ENCODE measurements at places on chromosomes 4 and X. TPM values are rescaled to one million over a fixed set of nuclear protein-coding genes. Genes with fewer than 3 reads are reported as not detected.

The SSX2 gene
- not detected for total RNA-seq

The GATA1 gene
- total RNA-seq, result 0.31 TPM

The DRP2 gene
- 4.2 TPM for total RNA-seq

The ZCCHC13 gene
- not detected for total RNA-seq

The SLC7A11 gene
- 30.9 TPM for total RNA-seq

The DAPP1 gene
- 0.94 TPM for total RNA-seq

The IL15 gene
- 0.31 TPM for total RNA-seq

The RASSF6 gene
- 0.31 TPM for total RNA-seq

The IRS4 gene
- 1.4 TPM for total RNA-seq

The MAGEA3 gene
- not detected for total RNA-seq

The PPARGC1A gene
- total RNA-seq, result 5.5 TPM

DNA sequence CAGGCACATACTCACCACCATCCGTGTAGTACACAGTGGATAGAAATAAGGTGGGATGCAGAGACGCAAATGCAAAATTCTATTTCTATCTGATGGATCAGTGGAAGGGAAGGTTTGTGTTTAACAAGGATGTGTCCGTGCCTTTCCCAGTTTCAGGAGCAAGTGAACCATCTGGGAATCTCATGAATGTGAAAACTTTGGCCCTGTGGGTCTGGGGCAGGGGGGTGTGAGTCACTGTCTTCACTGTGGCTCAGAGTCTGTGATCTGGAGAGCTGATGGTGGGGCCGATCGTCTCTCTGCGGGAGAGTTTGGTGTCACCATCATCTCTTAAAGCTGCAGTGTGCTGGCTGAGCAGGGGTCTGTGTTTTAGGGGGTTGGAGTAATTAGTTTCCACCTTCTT, 179.3 kb upstream of the STS start:
- no peak for DNase-seq

DNA sequence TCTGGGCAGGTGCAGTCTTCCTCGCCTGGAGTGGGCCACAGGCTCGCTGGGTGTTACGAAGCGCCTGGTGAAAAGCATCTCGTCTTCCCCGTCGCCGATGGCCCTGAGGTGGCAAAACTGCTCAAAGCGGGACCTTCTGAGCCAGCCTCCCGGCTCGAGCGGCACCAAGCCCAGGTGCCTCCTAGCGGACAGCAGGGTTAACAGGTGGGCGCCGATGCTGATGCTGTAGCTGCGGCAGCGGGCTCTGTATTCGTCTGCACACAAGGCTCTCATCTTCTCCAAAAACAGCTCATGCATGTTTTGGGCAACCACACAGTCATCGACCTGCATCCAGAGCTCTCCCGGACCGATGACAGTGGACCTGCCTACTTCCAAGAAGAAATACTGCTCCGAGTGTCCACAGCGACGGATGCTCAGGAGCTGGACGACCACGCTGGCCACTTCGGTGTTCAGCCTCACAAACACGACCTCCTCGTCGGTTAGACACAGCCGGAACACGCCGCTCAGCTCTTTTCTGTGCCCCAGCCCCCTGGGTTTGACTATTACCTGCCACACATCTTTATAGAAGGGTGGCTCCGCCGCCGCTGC, 1.2 kb downstream of the IRS4 start:
- no peak for DNase-seq

DNA sequence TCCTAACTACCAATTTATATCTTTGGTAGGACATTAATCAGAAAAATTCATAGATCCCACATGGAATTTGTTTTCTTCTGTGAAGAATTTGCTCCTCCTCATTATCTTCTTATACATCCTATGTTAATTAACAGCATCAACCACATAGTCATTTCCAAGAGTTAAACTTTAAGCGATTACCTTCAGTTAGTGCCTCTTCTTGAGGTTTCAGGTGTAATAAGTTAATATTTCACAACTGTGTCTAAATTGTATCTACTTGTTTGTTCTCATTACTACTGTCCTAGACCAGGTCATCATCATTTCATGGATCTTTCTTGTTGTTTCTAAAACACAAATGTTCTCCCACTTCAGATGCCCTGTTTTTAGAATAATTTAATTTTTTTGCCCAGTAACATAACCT, 457.9 kb downstream of the FAT4 start:
- DNase-seq, result no peak

DNA sequence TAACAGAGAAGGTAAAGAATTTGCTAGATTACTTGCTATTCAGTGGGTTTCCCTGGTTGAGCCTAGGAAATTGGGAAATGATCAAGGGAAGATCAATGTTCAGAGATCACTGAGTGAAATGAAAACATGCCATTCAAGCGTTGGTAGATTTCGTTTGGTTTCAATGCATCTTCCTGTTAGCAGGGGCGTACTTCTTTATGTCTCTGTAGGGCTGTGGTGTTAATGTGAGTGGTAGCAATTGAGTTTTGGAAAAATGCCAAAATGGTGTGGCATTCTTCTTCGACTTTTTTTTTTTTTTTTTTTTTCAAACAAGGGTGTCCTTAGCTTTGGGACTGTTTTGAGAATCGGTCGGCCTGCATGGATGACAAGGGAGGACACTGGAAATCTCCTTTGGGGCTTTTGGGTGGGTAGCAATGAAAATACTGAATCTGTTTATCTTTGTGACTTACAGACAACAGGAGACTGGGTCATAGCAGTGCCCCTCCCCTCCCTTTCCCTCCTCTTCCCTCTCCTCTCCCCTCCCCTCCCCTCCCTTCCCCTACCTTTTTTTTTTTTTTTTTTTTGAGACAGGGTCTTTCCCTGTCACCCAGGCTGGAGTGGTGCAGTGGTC, 50.4 kb downstream of the SPRY1 start:
- no peak for DNase-seq

GRCh38 chr4:168751263-168752225, 254.7 kb downstream of the PALLD start:
- DNase-seq, result no peak

DNA sequence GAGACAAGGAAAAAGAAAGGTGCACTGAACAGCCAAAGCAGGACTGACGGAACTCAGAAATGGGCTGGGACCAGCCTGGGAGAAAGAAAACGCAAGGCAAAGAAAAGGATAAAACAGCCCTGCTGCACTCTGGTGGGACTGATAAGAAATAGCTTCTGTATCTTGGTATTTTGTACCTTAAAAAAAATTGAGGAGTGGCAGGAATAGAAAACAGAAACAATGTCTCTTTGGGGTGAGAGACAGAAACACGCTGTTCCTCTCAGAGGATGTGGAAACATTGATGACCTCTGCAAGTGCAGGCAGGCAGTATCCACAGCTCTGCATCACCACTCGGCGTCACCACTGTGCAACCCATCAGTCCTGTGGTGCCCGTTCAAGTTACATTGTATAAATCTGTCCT, 152.5 kb upstream of the SPRY1 start:
- no peak for DNase-seq

DNA sequence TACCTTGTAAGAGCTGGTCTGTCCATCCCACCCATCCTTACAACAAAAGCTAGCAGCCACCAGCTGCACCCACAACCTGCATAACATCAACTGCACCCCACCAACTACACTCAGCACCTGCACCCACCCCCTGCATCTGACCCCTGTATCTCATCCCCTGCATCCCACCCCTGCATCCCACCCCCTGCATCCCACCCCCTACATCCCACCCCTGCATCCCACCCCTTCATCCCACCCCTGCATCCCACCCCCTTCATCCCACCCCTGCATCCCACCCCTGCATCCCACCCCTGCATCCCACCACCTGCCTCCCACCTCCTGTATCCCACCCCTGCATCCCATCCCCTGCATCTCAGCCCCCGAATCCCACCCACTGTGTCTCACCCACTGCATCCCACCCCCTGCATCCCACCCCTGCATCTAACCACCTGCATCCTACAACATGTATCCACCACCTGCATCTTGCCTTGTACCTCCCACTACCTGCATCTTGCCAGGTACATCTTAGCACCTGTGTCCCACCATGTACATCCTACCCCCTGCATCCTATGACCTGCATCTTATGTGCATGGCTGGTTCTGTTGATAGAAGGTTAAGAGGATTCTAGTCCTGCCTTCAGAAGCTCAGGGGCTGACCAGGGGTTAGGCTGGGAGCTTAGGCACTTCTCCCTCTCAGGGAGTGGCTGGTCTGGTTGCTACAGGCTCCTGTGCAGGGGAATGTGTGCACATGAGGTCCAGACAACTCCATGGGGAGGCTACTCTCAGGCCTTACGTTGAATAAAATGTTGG, 9.4 kb downstream of the TMEM271 start:
- no peak for DNase-seq

- no peak for DNase-seq
Measured at GRCh38 chr4:7414046-7414445, 20.7 kb downstream of the PSAPL1 start.

- no peak for DNase-seq
Measured at GRCh38 chr4:141432000-141432712, 204.2 kb upstream of the IL15 start.

GRCh38 chrX:11100281-11101035, 10.7 kb upstream of the HCCS start:
- DNase-seq, result no peak

DNA sequence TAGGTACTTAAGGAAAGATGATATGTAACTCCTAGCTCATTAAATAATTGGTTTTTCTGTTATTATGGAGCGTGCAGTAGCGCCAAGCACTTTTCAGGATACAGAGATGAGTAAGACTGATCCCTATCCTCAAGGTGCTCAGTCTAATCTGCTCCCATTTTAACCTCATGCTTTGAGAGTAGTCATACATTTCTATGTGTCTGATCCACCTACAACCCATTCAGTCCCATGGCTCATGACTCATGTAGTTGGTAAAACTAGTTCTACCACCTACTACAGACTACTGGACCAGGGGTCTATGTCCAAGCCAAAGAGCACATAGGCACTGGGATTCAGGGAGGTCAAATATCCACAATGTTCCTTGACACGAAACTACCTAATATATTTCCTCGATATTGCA, 60.8 kb downstream of the TMEM154 start:
- no peak for DNase-seq

DNA sequence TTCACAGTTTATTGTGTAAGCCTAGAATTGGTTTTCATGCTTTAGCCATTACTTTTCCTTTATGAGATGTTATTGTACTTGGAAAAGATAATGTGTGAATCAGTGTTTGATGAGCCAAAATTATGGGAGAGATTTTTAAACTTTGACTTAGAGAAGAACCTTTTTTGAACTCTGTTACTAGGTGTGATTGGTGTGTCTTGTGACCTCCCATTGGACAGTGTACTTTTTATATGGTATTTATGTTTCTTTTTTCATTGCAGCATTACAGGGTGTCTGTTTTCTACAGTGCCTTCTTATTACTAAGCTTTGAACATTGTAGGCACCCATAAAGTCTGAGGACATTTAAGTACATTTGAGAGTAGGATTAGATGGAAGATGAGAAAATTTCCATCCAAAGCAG, 91.1 kb downstream of the SLC4A4 start:
- DNase-seq, result no peak

DNA sequence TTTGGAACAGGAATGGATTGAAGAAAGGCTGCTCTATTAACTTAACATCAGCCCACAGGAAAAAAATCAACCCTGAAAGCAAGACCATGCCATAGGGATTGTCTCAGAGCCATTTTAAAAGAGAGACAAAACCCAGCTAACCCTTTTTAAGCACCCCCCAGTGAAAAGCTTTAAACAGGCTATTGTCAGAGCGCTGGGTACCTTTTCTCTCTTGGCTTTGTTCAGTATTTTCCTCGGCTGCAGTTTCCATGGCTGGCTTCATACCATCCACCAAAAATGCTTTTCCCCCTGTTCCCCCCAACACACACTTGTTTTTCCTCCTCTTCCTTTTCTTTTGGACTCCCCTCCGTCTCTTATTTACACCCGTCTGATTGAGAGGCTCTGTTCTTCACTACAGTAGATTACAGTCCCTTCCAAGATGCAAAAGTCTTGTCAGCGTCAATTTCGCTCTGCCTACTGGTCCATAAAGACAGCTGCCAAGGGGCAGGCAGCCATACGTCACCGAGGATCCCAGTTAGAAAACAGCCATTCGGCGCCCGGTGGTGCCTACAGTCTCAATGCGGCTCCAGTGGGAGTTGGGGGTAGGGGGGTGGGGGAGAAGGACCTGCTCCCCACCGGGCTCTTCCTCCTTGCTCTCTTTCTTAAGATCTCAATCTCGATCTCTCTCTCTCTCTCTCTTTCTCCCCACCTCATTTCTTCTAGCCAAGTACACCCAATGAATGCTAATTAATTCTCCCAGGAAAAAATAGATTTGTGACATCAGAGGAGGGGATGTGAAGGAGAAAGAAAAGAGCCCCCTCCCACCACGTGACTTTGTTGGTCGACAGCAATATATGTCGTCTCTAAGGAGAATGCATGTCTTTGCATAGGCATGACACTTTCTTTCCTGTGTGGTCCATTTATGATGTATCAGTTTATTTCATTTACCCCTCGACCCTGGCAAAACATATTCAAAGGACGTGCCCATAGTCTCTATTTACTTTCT, at the start of gene GPM6B:
Gene GPM6B, minus strand, starts transcription at position 451 of the 985 bp plus-strand sequence. Its CDS starts 189 bp downstream, at position 262.
- peak; percentile 27 for DNase-seq

GRCh38 chrX:106730401-106730800, 3.9 kb downstream of the RNF128 start:
- DNase-seq, result no peak

DNA sequence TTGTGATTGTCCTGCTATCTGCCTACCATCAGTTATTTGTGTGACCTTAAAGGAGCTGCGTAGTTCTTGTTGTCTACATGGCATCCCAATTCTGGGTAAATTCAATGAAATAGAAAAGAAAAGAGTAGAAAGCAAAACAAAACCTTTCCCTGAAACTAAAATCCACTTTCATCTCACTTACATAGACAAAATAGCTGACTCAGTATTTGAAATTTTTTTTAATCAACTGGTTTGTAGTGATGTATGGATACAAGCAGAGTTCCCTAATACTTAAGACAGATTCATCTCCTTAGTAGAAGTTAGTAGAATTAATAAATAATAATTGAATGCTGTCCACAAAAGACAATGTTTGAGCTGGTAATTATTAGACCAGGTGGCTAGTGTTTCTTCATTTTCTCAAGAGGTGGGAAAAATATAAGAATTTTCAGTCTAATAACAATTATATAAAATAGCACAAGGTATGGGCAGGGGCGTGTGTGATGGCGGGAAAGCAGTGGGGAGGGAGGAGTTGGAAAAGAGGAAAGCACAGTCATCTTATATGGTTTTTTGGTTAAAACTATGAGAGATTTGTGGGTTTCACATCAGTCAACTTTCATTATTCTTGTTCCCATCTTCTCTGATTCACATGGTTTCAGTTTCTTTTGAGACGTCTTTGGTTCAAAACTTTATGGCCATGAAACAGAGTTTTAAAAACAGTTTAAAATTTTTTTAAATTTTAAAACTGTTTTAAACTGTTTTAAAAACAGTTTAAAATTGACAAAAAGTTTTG, 275.2 kb downstream of the SPRY1 start:
- DNase-seq, result no peak

- no peak for DNase-seq
Measured at GRCh38 chr4:106985830-106986229, 50.3 kb downstream of the DKK2 start.

- no peak for DNase-seq
Measured at GRCh38 chr4:182222766-182223165, 20.4 kb upstream of the TENM3 start.

DNA sequence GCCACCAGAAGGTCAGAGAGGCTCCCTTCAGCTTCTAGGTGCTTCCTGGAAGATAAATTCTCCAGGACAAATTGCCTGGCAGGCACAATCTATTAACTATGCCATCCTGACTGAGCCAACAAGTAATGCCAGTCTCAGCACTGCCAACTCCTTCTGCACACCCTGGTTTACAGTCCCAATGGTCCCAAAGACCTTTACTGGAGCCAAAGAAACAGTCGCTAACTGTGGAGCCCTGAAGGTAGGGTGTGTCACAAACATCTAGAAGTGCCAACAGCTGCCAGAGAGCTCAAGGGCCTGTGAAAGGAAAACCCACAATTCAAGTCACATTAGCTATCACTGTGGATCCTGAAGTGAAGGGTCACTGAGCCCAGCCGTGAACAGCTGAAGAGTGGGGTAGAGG, 34.9 kb upstream of the CITED1 start:
- DNase-seq, result no peak

Data from occipital lobe (tissue), 3 donors.